ENCODE measurements at places on chromosomes 3 and 15.

- no peak for DNase-seq
Observed at GRCh38 chr3:139746481-139746880, 68.7 kb upstream of the NMNAT3 start.

DNA sequence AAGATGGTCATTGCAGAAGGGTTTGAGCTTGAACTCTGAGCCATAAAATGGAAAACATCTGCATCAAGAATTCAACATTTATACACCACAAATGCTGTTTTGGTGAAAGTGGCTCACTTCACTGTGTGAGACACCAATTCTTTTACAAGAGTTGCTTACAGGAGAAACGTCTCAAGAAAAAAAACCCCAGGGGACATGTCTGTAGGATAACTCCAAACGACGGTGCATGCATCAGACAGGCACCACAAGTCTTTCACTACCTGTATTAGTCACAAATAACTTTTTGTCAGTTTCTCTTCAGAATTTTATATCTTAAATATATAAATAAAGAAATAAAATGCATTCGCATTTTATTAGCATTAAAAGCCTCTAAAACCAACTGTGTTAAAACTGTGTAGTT is 164.3 kb downstream of the EFHB start:
- no peak for DNase-seq

DNA sequence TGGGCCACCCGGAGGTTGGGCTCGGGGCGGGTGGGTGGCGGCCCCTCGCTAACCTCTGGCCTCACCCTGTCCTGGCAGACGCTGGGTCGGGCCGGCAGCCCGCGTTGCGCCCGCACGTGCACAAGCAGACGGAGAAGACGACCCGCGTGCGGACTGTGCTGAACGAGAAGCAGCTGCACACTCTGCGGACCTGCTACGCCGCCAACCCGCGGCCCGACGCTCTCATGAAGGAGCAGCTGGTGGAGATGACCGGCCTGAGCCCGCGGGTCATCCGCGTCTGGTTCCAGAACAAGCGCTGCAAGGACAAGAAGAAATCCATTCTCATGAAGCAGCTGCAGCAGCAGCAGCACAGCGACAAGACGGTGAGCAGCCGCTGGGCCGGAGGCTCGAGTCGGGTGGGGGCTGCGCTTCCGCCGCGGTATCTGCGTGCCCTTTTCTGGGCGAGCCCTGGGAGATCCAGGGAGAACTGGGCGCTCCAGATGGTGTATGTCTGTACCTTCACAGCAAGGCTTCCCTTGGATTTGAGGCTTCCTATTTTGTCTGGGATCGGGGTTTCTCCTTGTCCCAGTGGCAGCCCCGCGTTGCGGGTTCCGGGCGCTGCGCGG is 3.7 kb downstream of the ISL2 start:
- DNase-seq, result peak; percentile 17

DNA sequence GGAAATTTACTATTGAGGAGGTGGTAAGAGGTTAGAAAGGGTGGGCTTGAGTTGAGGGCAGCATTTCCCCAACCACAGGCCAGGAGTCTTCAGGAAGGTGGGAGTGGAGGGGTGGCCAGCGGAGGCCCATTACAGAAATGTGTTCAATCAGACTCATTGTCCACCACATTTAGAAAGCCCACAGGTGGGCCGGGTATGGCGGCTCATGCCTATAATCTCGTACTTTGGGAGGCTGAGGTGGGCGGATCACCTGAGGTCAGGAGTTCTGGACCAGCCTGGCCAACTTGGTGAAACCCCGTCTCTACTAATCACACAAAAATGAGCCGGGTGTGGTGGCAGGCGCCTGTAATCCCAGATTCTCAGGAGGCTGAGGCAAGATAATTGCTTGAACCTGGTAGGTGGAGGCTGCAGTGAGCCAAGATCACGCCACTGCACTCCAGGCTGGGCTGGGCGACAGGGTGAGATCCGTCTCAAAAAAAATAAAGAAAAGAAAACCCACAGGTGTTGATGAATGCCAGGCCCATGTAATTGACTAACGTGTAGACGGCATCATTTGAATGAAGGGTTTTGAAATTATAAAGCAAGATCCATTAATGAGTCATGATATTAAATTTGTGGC is 12.2 kb upstream of the SYNM start:
- DNase-seq, result no peak

DNA sequence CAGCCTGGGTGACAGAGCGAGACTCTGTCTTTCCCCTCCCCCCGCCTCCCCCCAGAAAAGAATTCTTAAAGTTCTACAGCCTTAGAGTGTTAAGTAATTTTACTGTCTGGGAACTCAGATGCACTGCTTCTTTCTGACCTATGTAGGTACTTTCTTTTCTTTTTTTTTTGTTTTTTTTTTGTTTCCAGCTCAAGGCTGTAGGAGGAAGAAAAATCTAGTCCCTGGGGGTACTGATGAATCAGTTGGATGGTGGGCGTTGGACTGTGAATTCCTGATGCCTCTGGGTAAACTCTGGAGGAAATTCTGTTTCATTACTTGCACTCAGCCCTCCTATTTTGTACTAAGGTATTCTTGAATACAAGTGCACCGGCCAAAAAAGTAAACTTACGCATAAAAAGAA is 10.8 kb downstream of the GHRL start:
- DNase-seq, result peak; percentile 44

DNA sequence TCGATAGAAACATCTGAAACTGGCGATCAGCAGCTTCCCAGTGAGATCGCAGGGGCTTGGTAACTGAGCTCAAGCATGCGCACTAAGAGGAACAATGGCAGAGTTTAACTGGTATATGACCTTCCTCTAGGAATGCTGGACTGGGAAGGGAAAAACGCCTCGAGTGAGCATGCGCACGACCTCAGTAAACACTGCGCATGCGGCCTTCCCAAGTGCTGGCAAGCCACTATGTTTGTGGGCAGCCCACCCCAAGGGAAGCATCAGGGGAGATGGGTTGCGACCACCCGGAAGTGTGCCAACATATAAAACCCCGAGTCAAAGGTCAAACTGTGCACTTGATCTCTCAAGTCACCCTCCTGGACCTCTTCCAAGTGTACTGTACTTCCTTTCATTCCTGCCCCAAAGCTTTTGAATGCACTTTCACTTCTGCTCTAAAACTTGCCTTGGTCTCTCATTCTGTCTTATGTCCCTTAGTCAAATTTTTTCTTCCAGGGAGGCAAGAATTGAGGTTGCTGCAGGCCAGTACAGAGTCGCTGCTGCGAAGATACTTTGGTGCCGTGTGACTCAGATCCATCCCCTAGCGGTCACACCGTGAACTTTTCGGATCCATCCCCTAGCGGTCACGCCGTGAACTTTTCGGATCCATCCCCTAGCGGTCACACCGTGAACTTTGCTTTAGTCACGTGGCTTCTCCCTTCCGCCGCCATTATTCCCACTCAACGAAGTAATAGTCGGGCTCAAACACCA is 243.3 kb downstream of the FAM43A start:
- DNase-seq, result peak; percentile 13

- DNase-seq, result no peak
Observed at GRCh38 chr3:151911462-151911861, 38.0 kb downstream of the SUCNR1 start.

DNA sequence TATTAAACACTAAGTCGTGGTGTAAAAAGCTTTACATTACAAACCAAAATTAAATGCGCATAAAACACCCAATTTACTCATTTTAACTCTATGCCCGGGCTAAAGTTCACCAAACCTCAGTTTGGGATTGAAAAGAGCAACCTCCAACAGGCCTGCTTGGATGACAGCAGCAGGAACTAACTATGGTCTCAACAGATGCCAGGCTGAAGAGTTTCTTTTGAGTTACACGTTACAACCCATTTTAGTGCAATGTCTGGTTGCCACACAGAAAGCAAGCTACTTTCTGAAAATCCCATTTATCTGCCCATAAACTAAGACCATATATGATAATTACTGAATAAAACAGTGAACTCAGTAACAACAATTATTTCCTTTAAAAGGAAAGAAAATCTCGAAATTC is 2.2 kb downstream of the SATB1 start:
- peak; percentile 1 for DNase-seq

GRCh38 chr3:25679642-25680302 is 15.1 kb upstream of the TOP2B start:
- DNase-seq, result no peak

DNA sequence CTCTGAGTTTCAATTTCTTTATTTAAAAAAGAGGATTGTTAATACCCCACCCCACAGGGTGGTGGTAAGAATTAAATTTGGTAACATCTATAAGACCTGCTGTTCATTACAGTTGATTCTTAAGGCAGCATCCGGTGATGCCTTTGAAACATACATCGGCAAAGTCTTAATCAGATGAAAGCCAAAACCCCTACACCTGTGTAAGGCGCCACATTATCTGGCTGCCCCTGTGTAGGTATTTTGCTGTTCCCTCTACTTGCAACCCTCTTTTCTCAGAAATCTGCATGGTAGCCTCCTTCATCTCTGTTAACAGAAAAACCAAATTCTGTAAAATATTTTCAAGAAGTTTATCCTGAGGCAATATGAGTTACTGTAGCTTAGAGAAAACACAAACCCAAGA is 90.0 kb downstream of the ST6GAL1 start:
- no peak for DNase-seq

DNA sequence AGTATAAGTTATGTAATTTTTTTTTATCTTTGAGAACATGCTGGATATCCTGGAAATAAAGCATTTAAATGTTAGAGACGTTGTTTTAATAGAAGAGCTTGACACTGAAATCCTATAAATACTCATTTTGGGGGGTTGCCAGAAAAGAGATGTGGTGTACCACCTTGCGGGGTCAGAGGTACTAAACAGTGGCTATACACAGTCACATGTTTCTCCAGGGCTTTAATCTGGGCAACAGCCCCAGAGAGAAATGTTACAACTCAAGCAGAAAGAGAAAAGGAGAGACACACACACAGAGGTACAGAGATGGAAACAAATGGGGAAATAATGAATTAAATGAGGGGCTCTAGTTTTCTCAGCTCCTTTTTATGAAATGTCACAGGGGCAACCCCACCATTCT is 113.8 kb downstream of the SENP2 start:
- DNase-seq, result no peak

GRCh38 chr3:8817486-8817885 is 48.1 kb upstream of the OXTR start:
- no peak for DNase-seq

DNA sequence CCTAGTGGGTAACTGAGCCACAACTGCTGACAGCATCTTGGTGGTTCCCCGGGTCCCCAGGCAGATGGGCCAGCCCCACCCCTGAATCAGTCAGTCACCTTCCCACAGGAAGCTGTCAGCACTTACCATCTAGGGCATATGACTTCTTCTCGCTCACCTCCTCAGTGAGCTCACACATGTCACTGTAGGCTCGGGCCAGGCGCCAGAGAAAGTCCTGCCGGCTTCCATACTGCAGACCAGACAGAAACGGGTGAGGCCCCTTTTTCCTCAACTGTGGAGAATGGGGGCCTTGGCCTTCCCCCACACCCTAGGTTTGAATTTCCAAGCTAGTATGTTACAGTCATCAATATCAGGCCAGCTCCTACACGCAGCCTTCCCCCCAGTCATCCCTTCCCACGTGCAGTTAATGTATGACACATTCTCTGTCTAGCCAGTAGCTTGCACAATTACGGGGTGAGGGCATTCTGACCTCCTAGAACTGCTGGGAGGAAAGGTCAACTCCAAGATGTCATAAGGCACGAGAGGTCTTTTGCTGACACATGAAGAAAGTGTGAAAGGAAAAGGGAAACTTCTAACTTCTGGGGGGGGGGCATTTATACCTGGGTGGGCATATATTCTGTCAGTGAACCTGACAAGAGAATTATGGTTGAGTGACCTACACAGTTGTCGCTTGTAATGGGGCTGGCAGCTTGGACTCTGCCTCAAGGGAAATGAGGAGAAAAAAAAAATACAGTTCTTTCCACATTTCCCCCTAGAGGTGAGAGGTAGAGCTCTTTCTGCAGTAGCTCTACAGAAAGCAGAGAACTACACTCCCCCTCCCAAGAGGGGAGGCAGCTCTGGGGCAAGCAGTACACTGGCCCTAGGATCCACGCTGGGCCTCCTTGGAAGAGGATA is 10.9 kb downstream of the RMDN3 start:
- DNase-seq, result peak; percentile 58

DNA sequence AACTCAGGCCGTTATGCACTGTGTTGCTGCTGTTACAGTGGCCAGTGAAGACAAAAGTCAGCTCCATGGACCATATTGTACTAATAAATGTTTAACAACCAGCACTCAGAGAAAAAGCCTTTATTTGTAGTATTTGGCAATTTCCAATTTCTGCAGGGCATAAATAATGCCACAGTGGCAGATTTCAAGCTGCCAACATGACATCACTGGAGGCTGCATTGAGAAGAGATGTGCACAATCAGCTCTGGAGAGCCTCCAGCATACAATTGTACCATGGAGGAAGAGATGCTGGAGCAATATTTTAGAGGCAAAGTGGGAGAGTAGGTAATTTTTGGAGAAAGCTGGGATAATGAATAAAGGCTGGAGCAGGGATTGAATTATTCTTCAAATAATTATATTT is 9.7 kb upstream of the ALCAM start:
- no peak for DNase-seq

GRCh38 chr3:94875149-94875548 is 812.3 kb downstream of the NSUN3 start:
- DNase-seq, result no peak

- DNase-seq, result no peak
Observed at GRCh38 chr3:139728414-139728813, 50.6 kb upstream of the NMNAT3 start.

DNA sequence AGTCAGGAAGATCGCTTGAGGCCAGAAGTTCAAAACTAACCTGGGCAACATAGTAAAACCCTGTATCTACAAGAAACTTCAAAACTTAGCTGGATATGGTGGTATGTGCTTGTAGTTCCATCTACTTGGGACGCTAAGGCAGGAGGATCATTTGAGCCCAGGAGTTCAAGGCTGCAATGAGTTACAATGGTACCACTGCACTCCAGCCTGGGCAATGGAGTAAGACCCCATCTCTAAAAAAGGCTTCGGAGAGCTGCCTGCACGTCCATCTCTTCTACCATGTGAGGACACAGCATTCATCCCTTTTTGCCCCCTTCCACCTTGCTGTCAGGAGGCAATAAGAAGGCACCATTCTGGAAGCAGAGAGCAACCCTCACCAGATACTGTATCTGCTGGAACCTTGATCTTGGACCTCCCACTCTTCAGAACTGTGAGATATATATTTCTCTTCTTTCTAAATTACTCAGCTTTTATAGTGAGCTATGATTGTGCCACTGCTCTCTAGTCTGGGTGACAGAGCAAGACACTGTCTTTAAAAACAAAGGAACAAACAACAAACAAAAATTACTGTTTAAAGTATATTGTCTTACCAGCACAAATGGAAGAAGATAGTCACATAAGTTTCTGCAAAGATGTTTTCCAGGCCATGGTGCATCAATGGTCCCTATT is 4.2 kb upstream of the BTLA start:
- no peak for DNase-seq

- peak; percentile 7 for DNase-seq
Observed at GRCh38 chr3:196287090-196287439, 461 bp downstream of the PCYT1A start.

DNA sequence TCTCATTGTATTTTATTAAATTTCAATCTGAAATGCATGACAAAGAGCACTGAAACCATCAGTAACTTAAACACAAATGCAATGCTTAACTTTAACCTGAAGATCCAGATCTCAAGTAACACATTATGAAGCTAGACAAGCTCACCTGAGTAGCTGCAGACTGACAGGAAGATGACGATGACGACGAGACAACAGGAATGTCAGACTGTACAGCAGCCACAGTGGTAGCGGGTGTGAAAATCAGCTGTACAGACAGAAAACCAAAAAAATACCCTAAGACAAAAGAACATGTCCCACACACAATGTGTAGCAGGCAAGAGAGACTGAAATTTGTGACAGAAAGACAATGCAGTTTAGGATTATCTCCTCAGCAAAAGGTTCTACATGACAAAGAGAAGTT is 36.3 kb downstream of the PHC3 start:
- no peak for DNase-seq

Measured in fibroblast of skin of scalp (primary cell).